ENCODE measurements at places on chromosomes 12 and 14.

DNA sequence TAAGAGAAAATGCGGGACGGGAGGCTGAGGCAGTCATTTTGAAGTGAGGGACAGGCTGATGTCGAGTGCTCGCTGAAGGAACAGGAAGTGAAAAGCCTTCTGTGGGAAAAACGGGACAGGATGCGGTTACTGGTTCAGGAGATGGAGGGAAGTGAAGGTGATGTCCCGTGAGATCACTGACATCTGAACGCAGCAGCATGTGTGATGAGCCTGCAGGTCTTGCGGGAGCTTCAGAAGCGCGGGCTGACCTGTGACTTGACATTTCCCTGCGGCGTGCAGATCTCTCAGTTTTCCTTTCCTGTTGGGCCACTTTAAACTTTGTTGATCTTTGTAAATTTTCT lies 77.8 kb downstream of the DDX51 start:
- DNase-seq, result no peak
- H3K27me3 ChIP-seq, result no peaks in the 10 kb centered on the region
- H3K4me3 ChIP-seq, result no peak overlapping the region
- H3K27ac ChIP-seq, result no peak overlapping the region
- H3K4me1 ChIP-seq, result no peaks in the 10 kb centered on the region

DNA sequence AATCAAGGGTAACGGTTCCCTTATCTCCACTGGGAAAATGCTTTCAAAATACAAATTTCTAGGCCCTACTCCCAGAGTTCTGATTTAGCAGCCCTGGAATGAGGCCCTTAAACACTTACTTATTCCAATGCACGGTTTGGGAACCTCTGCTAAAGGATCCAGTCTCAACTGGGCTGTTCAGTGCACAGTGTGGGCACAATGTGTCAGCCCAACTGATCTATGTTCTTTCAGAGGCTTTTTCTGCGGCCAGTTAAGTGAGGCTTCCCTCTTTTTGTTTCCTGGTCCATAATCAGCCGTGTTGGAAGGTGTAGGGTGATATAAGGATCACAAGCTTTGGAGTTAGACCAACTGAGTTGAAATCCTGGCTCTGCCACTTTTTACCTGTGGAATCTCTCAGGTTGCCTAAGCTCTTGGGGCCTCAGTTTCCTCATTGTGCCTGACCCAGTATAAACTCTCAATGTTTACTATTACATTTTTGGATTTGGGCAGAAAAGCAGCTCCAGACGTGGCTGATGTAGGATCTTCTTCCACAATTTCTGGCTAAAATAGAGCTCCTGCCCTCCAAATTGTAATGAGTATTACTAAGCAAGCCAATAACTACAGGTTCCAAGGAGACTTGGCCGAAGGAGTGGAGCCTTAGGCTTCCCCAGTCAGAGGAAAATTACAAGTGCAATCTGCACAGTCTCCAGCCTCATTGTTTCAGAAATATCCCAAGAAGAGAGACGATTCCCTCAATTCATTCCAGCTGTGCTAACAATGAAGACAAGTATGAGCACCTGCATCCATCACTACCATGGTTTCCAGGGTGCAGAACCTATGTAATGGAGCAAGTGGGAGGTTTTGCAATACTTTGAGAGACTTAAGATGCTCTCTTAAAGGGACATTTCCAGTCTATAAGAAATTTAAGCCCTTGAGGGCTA lies 2.3 kb upstream of the ANGEL1 start:
- H3K4me1 ChIP-seq, result peaks cover 6% of the 10 kb centered on the region
- DNase-seq, result no peak
- no peaks in the 10 kb centered on the region for H3K27me3 ChIP-seq
- H3K4me3 ChIP-seq, result no peak overlapping the region
- H3K27ac ChIP-seq, result no peak overlapping the region

GRCh38 chr12:52009081-52009751 lies 2.5 kb downstream of the TAMALIN start:
- H3K4me3 ChIP-seq, result no peak overlapping the region
- H3K36me3 ChIP-seq, result peaks cover 4% of the 10 kb centered on the region
- H3K4me1 ChIP-seq, result peaks cover 17% of the 10 kb centered on the region
- H3K27me3 ChIP-seq, result no peaks in the 10 kb centered on the region
- no peak for DNase-seq
- H3K27ac ChIP-seq, result peak overlapping the region; percentile 64

DNA sequence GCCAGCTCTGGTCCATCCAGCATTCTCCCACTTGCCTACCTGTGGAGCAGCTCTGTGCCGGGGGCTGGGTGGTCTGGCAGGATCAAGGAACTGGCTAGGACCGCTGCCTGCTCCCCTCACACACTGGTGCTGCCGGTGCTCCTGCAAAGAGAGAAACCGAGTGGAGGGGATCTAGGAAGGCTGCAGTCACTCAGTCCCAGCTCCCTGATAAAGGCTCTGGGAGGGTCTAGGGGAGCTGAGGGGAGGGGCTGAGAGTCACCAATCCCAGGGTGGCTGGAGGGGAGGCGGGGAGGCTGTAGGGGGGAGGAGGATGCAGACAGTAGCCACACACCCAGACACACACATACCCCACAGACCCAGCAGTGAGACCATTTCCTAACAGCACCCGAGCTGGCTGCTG lies at the start of gene TAC3:
TSS of gene TAC3 (minus strand) at position 182 of the 400 bp plus-strand sequence. CDS start 732 bp downstream, outside the sequence.
- DNase-seq, result no peak
- no peak within 1 kb of the TSS for H3K27ac ChIP-seq
- H3K36me3 ChIP-seq, result no peaks in the 10 kb centered on the region
- no peaks in the 10 kb centered on the region for H3K4me1 ChIP-seq

DNA sequence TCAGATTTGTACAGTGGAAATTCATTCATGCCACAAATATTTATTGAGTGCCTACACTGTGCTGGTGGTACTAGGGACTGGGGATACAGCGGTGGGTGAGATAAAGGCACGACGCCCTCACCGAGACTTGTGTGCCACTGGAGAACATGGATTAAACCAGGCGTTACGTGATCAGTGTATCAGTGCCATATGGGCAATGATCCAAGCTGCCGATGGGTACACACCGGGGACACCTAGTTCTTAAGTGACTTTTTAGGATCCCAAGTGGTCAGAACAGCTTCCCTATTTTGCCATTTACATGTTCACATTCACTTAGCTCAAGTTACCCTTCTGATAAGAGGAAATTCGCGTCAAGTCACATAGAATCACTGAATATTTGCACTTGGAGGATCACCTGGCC lies 236.7 kb downstream of the CACNA1C start:
- DNase-seq, result no peak
- no peaks in the 10 kb centered on the region for H3K36me3 ChIP-seq
- peaks cover 30% of the 10 kb centered on the region for H3K27me3 ChIP-seq
- no peak overlapping the region for H3K27ac ChIP-seq

Measured in SJCRH30 (cell line).